Activated T-cell treated with anti-CD3 and anti-CD28 coated beads, Interleukin-2, amount 50 U/mL, for 72 hours (primary cell): ENCODE measurements at places on chromosomes 3 and 15.

DNA sequence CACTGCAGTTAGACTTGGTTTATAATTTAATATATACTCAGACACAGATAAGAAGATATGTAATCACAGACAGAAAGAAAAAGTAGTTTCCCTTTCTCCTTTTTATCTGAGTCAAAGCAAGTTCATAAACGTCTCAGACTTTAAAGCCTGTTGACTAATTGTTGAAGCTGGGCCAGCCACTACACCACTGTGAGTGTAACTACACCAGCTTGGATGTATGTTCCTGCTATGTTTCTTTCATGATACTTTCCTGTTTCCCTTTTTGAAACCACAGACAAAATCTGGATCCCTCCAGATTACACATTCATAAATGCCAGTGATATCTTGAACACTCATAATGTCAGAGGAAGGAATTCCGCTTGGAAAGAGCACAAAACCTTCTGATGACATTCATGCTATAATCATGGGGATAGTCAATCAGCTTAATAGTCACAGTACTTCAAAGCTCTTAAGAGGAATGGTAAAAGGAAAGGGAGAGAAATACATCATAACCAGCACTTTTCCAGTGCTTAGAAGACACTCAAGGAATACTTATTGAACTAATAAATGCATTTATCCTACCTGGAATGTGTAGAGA lies 32.0 kb downstream of the KCNMB2 start:
- DNase-seq: no peak

- DNase-seq: no peak
Measured at GRCh38 chr3:133831966-133832801, 26.6 kb downstream of the SRPRB start.

GRCh38 chr15:68313501-68314410 lies 36.2 kb downstream of the FEM1B start:
- no peak for DNase-seq

DNA sequence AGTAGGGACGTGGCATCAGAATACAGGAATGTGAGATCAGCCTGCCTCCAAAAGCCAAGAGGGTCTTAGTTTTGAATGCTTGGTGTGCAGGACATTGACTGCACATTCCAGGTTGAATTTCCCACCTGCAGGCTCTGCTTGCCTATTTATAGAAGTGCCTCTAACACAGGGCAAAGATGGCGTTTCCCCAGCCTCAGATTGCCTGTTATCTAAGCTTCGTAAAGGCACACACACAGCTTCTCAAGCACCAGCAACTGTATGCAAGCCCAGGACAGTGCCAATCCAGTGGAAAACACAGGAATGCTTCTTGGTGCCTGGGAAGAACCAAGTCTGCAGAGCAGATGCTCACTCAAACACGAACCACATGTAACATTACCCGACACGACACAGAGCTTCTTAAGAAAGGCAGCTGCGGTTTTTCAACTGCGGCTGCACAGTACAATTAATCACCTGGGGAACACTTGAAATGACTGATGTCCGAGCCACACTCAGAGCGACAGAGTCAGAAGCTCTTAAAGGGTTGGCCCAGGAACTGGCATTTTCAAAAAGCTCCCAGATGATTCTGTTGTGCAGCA lies 90.0 kb upstream of the ANKRD34C start:
- no peak for DNase-seq

- no peak for DNase-seq
Measured at GRCh38 chr15:59453474-59454215, 15.7 kb downstream of the FAM81A start.

DNA sequence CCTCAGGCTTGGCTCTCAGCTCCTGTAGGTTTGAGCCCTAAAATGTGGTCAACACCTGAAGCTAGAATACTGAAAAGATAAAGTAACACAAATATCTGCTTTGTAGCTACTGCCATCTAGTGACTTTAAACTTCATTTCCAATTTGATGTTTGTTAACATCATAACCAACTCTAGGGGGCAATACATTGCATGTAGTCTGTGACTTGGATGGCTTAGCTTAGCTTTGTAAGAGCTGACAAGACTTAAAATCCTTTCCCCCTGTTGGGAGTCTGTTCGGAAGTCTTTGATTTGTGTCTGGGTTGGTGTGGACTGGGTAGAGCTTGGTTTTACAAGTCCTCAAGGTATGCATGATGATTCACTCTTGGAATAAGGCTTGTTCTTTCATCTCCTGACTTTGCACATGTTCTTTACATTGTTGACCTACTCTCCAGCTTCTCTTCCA lies 51.7 kb downstream of the SCN11A start:
- DNase-seq: no peak

GRCh38 chr15:45425135-45425534 lies 46.8 kb upstream of the GATM start:
- DNase-seq: no peak

GRCh38 chr15:45304711-45305110 lies 52.7 kb downstream of the SLC28A2 start:
- DNase-seq: no peak

GRCh38 chr3:71525391-71525790 lies 58.1 kb downstream of the FOXP1 start:
- DNase-seq: no peak

- DNase-seq: no peak
Measured at GRCh38 chr3:8911781-8912180, 51.5 kb downstream of the RAD18 start.

DNA sequence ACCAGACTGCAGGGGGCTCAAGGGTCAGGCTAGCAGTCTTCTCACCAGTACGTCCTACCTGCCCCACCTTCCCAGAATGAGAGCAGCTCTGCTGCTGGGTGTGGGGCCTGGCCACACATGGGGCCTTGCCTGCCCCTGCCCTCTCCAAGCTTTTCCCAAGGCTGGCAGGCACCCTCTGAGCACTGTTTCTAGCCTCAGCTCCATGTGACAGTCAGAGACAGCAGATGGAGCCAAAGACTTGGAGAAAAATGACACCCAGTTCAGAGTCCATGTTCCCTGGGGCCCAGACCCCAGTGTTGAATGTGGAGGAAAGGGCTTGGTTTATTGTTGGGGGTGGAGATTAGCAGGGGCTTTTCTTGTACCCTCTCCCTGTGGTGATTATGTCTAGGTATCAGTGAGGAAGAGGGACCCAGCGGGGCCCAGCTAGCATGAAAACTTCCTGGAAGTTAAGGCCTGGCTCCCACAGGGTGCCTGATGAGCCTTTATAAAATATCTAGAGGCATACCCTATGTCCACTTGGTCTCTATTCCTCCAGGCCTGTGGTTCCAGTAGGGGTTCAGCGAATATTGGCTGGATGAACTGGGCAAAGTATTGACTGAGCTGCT lies 153.8 kb downstream of the EEFSEC start:
- DNase-seq: no peak

DNA sequence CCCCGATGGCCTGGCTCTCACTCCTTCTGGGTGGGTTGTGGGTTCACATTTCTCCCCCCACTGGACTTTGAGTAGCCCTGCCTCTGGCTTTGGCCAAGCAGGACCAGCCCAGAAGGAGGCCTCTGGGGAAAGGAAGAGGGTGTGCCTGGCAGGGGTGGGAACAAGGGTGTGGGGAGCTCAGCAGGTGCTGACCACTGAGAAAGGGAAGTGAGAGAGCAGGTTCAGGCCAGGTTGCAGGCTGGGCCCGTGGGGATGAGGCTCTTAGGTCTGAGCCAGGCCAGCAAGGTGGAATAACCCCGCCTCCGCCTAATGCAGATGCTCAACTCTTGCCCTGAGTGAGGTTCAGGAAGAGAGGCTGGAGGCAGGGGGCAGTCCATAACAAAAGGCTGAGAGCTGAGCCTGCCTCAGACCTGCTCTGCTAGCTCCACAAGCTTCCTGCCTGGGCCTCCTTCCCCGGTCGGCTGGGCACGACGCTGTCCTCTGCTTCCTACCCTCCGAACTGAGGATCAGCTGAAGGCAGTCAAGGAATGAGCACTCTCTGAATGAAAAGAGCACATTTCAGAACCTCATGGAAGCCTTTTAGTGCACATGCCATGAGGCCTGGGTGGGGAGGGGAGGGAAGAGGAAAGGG lies 82.7 kb downstream of the TLE3 start:
- DNase-seq: no peak

GRCh38 chr3:75076481-75076880 lies 462.0 kb upstream of the CNTN3 start:
- no peak for DNase-seq

DNA sequence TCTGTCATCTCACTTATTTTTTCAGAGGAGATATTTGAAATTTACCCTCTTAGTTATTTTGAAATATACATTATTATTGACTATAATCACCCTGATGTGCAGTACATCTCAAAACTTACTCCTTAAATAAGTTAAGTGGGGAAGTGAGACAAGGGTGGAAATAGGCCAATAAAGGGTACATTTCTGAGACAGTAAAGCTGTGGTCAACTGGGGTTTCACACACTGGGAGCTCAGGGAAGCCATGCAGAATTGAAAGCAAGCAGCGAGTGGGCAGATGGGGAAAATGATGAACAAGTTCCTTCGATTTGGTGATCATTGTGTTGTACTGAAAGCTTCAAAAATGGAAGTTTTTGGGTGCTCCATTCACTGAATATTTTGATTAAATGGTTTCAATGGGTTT lies 21.6 kb upstream of the MOBP start:
- DNase-seq: no peak
